ENCODE measurements at places on chromosomes 13 and 19. TPM values are rescaled to one million over a fixed set of nuclear protein-coding genes. Genes with fewer than 3 reads are reported as not detected.

Gene REXO1
- total RNA-seq = 90.7 TPM

Gene LRRC4B
- not detected for total RNA-seq

Gene RHPN2
- total RNA-seq = 0.35 TPM

DNA sequence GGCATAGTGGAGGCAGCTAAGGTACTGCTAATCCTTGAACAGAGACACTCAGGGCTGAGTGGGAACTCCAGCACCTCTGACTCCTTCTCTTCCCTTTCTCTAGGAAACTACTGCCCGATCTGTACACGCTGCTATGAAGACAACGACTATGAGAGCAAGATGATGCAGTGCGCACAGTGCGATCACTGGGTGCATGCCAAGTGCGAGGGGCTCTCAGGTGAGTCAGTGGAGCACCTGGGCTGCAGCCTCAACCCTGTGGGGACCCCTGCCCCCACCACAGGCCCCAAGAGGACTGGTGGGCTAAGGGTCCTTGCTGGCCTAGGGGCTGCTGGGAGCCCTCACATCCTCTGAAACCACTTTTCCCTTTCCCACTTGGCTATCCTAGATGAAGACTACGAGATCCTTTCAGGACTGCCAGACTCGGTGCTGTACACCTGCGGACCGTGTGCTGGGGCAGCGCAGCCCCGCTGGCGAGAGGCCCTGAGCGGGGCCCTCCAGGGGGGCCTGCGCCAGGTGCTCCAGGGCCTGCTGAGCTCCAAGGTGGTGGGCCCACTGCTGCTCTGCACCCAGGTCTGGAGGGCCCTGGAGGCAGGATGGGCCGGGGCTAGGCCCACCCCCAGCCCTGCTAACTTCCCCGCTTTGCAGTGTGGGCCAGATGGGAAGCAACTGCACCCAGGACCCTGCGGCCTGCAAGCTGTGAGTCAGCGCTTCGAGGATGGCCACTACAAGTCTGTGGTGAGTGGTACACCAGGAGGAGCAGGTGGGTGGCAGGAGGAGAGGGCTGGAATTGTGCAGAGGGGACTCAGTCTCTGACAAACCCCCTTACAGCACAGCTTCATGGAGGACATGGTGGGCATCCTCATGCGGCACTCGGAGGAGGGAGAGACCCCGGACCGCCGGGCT is 9.5 kb downstream of the KMT2B start:
- peaks cover 95% of the 10 kb centered on the region for H3K36me3 ChIP-seq
- no peaks in the 10 kb centered on the region for H3K4me1 ChIP-seq
- no peaks in the 10 kb centered on the region for H3K27me3 ChIP-seq
- no peak overlapping the region for H3K27ac ChIP-seq
- H3K4me3 ChIP-seq = no peak overlapping the region

DNA sequence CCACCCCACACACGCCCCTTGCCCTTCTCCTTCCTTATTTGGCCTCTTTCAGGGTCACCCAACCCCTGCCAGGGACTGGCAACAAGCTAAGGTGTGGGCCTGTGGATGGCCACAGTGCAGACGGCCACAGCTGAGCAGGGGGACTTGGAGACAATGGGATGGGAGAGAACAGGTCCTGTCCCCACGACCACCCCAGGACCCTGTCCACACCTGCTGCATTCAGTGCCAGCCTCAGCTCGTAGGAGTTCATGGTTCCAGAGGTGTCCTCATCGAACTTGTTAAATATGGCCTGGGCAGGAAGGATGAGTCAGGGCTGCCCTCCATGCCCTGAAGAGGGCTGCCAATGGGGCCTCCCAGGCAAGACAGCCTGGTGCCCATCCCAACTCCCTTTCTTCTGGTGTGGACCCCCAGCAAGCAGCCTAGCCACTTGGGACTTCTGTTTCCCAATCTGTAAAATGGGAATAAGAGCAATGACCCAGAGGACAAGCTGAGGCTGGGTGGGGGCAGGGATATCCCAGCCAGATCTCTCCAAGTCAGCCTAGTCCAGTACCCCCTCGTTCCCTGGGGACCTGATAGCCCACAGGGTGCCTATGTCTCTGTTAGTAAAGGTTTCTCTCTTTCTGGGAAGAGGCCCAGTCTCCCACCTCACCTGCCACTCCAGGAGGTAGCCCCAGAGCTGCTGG is 10.6 kb downstream of the CAPN12 start:
- H3K27me3 ChIP-seq = no peaks in the 10 kb centered on the region
- peaks cover 80% of the 10 kb centered on the region for H3K4me1 ChIP-seq
- peak overlapping the region; percentile 72 for H3K4me3 ChIP-seq
- no peak for DNase-seq
- H3K27ac ChIP-seq = peak overlapping the region; percentile 78

DNA sequence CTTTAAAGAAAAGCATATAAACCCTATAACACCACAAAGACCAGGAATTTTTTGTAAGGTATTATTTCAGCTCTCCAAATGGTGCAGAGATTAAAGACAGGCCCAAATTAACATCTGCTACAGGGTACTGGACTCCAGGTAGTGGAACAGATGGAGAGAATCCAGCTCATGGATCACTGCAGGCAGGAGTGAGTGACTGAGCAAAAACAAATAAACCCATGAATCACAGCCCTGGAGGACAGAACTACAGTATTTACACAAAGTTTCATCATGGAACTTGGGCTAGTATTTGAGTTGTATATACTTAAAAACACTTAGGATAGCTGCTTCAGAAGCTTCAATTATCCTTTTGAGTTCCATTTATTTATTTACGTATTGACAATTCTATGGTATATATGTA is 132.8 kb upstream of the SPRY2 start:
- H3K27me3 ChIP-seq = no peaks in the 10 kb centered on the region
- H3K27ac ChIP-seq = no peak overlapping the region
- H3K36me3 ChIP-seq = no peaks in the 10 kb centered on the region
- no peak overlapping the region for H3K4me3 ChIP-seq

DNA sequence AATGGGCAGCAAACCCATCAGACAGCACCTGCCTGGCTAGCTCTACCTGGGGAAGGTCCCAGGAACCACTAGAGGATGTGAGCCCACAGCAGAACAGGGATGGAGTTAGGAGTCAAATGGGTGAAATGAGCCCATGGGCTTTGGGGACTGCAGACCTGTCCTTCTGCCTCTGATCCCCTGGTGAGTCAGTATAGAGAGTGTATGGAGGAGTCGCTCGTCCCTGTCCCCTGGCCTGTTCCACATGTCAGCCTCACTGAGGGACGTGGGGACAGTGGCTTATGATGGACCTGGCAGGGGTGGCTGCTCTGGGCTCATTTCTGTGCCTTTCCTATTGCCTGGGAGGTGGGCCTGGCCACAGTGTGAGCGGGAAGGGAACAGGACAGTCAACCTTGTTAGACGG is 4.0 kb downstream of the CEACAM1 start:
- no peaks in the 10 kb centered on the region for H3K36me3 ChIP-seq
- no peaks in the 10 kb centered on the region for H3K27me3 ChIP-seq
- DNase-seq = no peak
- H3K4me1 ChIP-seq = peaks cover 13% of the 10 kb centered on the region
- H3K4me3 ChIP-seq = no peak overlapping the region
- H3K27ac ChIP-seq = no peak overlapping the region

DNA sequence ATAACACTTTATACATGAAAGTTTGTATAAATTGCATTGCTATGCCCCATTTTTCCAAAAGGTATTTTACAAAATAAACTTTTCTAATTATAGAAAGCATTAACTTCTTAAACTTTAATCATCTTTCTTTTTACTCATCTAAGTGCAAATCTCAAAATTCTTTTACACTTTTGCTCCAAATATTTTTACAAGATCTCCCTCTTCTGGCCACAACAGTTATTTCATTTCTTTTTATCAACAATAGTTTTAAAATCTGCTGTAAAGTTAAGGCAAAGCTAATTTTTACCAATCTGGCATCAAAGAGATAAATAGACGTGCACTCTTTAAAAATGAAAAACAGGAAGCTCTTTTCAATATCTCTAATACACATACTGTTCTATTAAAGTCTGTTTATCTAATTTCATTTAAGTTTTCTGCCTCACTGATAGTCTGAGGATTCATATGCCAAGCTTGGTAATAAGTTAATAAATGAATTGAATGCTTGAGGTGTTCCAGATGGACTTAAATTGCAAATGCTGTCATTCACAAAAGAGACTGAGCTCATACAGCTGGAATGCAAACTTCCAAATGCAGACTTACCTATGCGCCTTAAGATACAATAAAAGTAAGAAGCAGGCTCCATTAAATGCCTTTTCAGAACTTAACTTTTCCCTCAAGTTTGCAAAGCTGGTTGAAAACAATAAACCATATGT is 583.0 kb upstream of the ATXN8OS start:
- H3K27ac ChIP-seq = no peak overlapping the region
- no peaks in the 10 kb centered on the region for H3K4me1 ChIP-seq
- H3K36me3 ChIP-seq = no peaks in the 10 kb centered on the region
- H3K27me3 ChIP-seq = no peaks in the 10 kb centered on the region
- no peak for DNase-seq
- no peak overlapping the region for H3K4me3 ChIP-seq

DNA sequence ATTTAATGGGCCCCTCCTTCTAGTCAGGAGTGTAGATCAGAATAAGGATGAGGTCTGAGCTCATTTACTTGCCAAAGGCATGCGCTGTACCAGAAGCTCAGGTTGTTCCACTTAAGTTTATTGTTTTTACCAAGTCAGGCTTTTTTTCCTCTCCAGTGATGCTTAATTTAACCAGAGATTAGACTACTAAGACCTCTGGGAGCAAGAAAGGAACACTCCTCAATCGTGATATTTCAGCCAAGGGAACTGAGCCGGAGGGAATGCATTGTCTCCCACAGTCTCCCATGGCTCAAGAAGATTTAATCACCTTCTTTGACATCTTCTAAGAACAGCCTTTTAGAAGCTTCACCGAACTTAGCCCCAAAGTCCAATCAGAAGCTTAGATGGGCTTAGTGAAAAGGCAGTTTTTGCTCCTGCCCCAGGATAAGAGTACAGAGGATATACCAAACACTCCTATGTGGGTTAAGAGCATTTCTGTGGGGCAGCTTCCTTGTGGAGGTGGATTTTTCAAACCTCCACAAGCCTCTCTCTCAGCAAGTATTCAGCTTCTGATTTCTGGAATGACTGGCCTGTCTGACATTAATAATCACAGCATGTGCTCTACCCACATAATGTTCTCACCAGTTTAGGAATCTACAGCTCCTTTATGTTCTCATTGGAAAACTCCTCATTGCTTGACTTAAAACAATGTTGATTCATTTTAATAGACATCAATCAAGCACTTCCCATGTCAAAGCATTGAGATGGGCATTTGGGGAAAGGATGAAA is 322.7 kb downstream of the SUCLA2 start:
- no peak for DNase-seq
- no peaks in the 10 kb centered on the region for H3K27me3 ChIP-seq
- H3K36me3 ChIP-seq = no peaks in the 10 kb centered on the region

DNA sequence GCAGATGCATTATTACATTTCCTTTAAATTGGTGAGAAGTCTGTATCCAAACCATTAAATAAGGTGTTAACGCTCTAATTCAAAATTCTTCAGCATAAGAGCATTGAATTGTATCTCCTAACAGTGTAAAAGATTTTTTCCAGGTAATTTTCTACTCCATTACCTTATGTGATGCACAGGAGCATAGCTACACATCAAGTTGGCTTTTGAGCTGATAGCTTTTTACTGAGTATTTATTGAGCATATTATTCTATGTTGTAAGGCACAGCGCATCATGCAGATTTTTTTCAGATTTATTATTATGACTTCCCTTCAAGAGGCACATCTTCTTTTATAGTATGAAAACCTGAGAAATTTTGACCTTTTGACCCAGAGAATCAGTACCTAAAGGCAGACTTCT is 270.7 kb upstream of the MIR17HG start:
- H3K27me3 ChIP-seq = no peaks in the 10 kb centered on the region
- H3K27ac ChIP-seq = no peak overlapping the region
- no peak overlapping the region for H3K4me3 ChIP-seq
- no peak for DNase-seq

DNA sequence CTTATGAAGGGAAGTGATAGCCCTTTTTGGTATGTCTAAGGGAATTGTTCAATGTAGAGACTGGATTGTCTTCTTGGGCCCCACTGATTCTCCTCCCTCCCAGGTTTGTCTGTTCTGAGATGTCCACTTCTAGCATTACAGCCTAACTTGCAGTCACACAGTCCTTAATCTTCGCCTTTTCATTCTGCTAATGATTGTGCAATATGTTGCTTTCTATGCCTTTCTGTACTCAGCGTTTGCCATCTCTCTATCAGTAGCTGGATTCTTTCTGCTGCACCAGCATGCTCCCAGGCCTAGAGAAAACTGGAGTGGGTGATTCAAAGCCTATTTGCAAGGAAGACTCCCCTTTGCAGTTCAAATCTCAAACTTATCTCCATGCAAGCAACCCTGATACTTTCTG is 307.5 kb upstream of the DACH1 start:
- H3K4me3 ChIP-seq = no peak overlapping the region
- no peaks in the 10 kb centered on the region for H3K4me1 ChIP-seq
- no peaks in the 10 kb centered on the region for H3K36me3 ChIP-seq
- no peak overlapping the region for H3K27ac ChIP-seq
- no peak for DNase-seq

GRCh38 chr13:79385694-79386093 is 20.4 kb downstream of the RBM26 start:
- H3K4me1 ChIP-seq = peaks cover 3% of the 10 kb centered on the region
- H3K36me3 ChIP-seq = peaks cover 2% of the 10 kb centered on the region
- H3K27me3 ChIP-seq = no peaks in the 10 kb centered on the region
- no peak for DNase-seq
- no peak overlapping the region for H3K4me3 ChIP-seq

DNA sequence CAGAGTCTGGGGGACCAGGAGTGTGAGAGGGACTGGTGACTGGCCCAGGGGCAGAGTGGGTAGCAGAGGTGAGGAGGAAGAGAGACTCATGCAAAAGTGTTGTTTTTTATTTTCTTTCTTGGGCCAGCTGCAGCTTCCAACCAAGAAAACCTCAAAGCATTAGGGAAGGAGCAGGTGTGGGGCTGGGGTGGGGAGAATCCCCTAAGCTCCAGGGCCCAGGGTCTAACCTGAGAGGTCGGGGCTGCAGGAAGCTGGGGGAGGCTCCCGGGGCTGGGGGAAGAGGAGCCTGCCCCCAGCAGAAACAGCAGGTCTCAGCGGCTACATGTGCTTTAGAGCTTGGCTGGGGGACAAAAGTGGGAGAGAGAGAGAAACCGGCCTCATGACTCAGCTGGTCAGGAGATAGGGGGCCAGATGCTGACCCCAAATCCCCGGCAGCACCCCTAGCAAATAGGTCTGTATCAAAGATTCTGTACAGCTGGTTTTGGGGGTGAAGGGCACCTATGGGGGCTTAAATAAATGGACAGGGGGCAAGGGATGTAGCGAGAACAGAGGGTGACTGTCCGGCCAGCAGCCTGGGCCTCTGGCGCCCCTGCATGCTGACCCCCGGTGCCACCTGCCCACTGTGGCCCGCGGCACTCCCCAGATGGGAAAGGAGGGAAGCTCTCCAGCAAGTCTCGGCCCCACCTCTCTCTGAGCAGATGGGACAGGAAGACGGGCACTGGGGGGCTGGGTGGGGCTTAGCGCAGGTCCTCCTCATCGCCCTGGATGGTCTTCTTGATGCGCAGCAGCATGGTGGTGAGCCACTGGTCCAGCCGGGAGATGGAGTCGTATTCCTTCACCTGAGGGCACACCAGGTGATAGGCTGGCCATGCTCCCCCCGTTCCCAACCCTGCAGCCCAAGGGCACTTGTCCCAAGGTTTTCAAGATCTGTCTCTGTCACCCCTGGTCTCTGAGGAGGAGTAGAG is 3.8 kb upstream of the KPTN start:
- DNase-seq = no peak
- no peak overlapping the region for H3K4me3 ChIP-seq
- peaks cover 42% of the 10 kb centered on the region for H3K4me1 ChIP-seq
- no peaks in the 10 kb centered on the region for H3K27me3 ChIP-seq
- H3K27ac ChIP-seq = no peak overlapping the region
- peaks cover 26% of the 10 kb centered on the region for H3K36me3 ChIP-seq

- peak; percentile 57 for DNase-seq
- H3K27ac ChIP-seq = no peak overlapping the region
- H3K4me1 ChIP-seq = peaks cover 89% of the 10 kb centered on the region
- H3K27me3 ChIP-seq = no peaks in the 10 kb centered on the region
- no peak overlapping the region for H3K4me3 ChIP-seq
- no peaks in the 10 kb centered on the region for H3K36me3 ChIP-seq
These were observed 18.6 kb upstream of the RASA3 start for GRCh38 chr13:114151031-114151430.
